A549 treated with RU486 at 1 μM for 4 hours (cell line): ENCODE measurements at places on chromosomes 2 and 18. TPM values are rescaled to one million over a fixed set of nuclear protein-coding genes. Genes with fewer than 3 reads are reported as not detected.

The TRAK2 gene
- total RNA-seq: 8.9 to 14.4 TPM (median 13.2 TPM) in 5 replicates

The SERPINB13 gene
- not detected in 5 replicates for total RNA-seq

The MEP1B gene
- 0.06 TPM in 1 of 5 replicates, not detected in the others for total RNA-seq

The SERPINB11 gene
- 0.22 TPM in 1 of 5 replicates, not detected in the others for total RNA-seq

The POTEJ gene
- not detected in 5 replicates for total RNA-seq

The KLHL14 gene
- not detected in 5 replicates for total RNA-seq

The UGT1A3 gene
- 0.10 to 0.22 TPM (median 0.13 TPM) in 3 of 5 replicates, not detected in the others for total RNA-seq

The IL1R2 gene
- total RNA-seq: 0.42 to 1.1 TPM (median 0.57 TPM) in 5 replicates

The EGR4 gene
- 0.17 to 0.37 TPM (median 0.27 TPM) in 5 replicates for total RNA-seq

The CD207 gene
- total RNA-seq: not detected in 5 replicates

The RNU2-63P gene
- not detected in 5 replicates for total RNA-seq

The DSEL gene
- total RNA-seq: 0.22 to 0.39 TPM (median 0.31 TPM) in 5 replicates
